ENCODE measurements at places on chromosomes 7 and 10.
A peak's percentile ranks its signal among the peaks of the same experiment; 100 is the strongest.

- DNase-seq, result no peak
Observed at GRCh38 chr7:73585196-73585595, 6.8 kb upstream of the TBL2 start.

DNA sequence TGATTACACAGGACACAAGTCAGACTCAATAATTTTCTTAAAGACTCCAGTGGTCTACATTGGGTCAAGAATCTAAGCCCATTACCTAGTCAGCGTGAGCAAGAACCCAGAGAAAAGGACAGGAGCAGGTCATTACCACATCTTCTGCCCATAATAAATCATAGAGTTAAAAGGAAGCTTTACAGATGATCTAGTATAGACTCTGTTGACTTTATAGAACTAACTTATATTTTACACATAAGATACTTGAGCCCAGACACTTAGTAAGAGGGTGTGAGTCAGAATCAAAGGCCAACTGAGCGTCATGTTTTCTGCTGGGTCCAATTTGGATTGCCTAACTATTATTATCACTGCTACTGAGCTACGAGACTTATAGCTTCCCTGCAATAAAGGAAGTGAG, 206.1 kb upstream of the NPSR1 start:
- no peak for DNase-seq

DNA sequence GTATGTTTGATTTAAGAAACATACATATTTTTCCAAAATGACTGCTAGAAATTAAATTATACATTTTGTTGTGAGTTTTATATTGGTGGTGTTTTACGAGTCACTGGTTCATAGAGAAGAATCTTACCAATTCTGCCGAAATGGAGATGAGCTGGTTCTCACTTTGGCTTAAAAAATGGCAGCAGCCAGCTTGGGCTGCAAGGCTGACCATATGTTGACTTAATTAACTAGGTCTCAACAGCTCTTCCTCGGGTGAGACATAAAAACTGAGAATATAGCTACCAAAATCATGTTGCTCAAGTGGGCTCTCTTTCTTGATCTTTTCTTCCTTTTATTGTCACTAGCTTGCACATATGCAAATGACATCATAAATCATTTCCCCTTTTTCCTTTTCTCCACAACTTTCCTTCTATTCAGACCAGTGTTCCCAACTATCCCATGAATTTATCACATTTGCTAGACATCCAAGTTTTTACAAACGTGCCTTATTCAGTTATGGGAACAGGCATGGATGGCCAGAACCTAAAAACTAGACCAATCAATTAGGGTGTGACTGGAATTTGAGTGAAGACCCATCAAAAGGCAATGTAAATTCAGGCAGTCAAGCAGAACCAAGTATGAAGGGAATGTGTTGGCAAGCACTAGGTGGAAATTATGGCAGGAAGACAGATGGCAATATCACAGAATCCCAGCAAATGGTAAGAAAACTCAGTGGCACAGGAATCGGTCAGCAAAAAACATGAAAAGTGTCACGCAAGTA, 6.4 kb upstream of the TSPAN12 start:
- DNase-seq, result no peak

- DNase-seq, result no peak
Observed at GRCh38 chr10:13072339-13072738, 27.6 kb upstream of the OPTN start.

DNA sequence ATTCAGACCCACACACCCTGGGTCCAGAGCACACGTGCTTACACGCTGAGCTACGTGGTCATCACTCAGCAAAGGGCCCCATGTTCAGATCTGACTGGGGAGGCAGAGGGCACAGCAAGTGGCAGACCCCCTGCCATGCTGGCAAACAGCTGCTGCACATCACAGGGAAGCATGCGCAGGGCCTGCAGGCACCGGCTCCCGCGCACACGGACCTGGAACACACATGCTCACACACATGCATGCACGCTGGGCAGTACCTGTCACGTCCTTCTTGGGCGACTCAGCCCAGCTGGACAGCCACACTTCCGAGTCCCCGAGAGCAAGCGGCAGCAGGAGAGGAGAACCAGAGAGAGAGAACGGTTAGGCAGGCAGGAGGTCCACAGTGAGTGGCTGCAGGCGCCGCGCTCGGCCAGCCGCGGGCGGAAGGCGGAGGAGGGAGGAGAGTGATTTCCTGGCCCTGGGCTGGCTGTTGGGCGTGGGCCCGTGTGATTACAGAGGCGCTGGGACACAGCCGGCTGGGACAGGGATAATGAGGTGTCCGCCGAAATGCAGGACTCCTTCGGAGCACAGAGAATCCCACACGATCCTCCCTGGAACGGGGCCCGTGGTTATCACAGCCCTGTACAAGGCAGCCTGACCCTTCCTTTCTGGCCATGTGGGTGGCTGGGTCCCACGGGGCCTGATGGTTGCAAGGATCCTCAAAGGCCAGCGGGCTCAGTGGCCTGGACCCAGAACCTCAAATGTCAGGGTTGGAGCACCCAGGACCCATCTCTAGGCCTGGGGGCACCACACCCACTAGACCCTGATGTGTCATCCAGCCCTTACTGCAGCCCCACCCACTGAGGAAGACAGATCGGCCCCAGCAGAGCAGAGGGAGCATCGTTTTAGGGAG, 175.1 kb downstream of the NEURL1 start:
- DNase-seq, result no peak

GRCh38 chr10:111875725-111876124, 307.8 kb downstream of the GPAM start:
- no peak for DNase-seq

DNA sequence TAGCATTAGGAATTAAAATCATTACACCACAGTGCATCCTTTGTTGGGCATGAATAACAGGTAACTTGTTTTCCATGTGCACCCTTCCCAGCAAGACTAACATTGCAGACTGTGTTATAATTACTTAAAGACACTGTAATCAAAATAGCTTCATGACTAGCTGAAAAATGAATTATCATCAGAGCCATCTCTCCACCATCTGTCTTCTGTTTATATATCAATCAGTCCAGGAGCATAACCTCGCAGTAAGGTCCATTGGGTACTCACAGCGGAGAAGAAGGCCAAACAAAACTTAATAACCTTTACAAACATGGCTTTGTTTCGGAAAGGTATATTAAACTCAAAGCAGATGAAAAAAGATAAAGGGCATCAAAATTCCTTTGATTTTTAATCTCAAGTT, 90.6 kb downstream of the ODAD2 start:
- DNase-seq, result no peak

GRCh38 chr7:16114633-16115032, 306.7 kb downstream of the CRPPA start:
- DNase-seq, result peak; percentile 15

GRCh38 chr10:93703066-93703465, 674 bp upstream of the FRA10AC1 start:
- no peak for DNase-seq

- DNase-seq, result no peak
Observed at GRCh38 chr7:85154282-85154937, 32.4 kb downstream of the SEMA3D start.

DNA sequence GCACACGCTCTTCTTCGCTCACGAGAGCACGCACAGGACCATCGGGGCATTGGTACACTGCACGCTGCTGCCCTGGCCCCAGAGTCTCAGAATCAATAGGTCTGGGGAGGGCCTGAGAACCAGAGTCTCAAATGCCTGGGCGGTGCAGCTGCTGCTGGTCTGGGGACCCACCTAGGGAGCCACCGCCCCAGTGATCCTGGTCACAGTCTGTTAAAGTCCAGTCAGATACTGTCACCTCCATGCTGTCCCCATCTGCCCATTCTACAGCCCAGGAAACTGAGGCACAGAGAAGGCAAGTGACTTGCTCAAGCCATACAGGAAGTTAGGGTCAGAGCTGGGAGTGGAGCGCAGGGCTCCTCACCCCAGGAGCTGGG, 38.0 kb downstream of the ZCCHC24 start:
- no peak for DNase-seq

DNA sequence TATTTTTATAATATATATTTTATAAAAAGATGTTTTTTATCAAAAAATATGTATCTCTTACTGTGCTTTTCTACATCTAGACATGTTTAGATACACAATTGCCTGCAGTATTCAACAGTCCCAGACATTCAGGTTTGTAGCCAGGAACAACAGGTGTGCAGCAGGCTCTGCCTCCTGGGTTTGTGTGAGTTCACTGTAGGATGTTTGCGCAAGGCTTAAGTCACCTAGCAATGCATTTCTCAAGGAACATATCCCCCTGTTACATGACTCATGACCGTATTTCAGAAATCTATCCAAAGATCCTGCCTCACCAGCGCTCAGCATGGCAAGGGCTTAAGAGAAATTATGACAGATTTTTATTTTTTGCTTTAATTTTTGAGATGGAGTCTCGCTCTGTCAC, 41.5 kb downstream of the PITRM1 start:
- DNase-seq, result no peak

- no peak for DNase-seq
Observed at GRCh38 chr7:26696978-26697377, 167.4 kb downstream of the SKAP2 start.

DNA sequence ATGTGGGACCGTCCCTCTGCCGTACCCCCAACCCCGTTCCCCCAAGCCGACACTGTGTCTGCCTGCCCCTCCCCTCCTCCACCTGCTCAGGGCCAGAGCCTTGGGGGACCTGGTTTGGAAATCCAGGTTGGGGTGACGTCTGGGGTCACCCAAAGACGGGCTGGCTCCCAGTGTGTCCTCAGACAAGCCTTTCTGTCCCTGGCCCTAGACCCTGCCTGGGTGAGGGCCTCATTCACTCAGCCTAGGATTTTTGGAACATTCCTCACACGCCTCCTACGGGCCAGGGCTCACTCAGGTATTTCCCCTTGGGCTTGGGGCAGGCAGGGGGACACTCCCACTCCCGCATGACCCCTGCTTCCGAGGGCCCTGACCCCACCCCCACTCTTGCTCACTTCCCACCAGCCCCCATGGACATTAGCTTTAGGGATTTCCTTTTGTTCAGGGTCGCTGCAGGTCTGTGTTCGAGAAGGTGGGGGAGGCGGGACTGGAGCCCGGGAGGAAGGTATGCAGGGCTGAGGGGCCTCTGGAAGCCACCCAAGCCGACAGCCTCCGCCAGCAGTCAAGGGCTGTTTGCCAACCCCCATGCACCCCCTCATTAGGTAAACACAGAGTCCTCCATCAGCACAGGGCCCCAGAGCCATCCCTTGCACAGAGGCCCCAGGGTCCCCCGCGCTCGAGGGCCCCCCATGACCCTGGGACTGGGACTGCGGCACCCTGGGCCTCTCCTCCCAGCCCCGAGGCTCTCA, 35.1 kb downstream of the PDGFA start:
- DNase-seq, result no peak

GRCh38 chr7:66549466-66549865, 79.2 kb upstream of the KCTD7 start:
- DNase-seq, result no peak

DNA sequence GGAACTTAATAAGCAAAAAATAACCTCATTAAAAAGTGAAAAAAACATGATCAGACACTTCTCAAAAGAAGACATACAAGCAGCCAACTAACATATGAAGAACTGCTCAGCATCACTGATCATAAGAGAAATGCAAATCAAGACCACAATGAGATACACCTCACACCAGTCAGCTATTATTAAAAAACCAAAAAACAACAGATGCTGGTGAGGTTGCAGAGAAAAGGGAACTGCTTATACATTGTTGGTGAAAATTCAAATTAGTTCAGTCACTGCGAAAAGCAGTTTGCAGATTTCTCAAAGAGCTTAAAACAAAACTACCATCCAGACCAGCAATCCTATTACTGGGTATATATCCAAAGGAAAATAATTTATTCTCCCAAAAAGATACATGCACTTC, 513.3 kb downstream of the MDFIC start:
- DNase-seq, result no peak

DNA sequence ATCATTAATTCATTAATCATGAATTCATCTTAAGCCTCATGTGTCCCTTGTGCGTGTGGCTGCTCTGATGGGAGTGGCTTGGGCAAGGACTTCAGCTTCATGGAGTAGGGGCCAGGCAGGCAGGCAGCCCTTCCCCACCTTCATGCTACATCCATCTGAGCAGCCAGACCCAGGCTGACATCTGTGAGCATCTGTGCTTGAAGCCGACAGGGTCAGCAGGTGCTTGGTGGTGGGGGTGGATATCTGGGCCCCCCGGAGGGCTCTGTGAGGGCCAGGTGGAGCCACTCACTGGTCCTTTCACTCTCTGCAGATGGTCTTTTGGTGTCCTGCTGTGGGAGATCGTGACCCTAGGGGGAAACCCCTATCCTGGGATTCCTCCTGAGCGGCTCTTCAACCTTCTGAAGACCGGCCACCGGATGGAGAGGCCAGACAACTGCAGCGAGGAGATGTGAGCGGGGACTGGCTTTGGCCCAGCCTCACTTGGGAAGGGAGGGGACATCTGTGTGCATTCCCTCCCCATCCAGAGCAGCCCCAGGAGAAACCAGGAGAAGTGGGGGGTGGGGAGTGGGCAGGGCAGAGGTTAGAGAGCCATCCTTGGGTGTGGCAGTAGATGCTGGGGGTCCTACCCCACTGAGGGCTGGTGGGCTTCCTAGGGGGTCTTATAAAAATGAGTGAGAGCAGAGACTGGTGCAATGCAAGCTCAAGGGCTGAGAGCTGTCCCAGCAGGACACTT, 14.7 kb upstream of the CSGALNACT2 start:
- no peak for DNase-seq

DNA sequence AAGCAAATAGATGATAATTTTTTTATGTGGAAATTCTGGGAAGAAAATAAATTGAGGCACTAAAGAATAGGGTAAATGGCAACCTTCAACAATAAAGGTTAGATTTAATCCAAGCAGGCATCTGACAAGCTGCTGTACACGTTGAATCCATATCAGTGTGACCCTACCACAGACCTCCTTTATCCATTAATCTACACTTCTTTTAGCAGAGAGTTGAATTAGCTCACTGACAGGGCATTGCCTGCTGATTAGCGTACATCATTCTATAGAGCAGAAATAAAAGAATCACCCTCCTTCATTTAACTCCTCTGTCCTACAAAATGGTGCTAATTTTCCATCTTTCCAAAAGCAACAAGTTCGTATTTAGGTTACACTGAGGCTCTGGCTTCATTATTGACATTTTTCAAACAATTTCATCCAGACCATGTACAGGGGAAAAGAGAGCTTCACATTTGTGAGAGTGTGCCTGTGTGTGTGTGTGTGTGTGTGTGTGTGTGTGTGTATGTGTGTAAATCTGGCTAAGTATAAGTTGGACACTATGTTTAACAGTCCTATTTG, 356.0 kb downstream of the TFEC start:
- DNase-seq, result no peak

Measured in COLO829 (cell line).